ENCODE measurements at places on chromosomes 3 and 15. TPM values are rescaled to one million over a fixed set of nuclear protein-coding genes. Genes with fewer than 3 reads are reported as not detected.

GRCh38 chr3:127598841-127599570, 795 bp downstream of the MCM2 start:
- no peak for DNase-seq

- peak; percentile 86 for DNase-seq
These were observed 20.9 kb downstream of the CD276 start for GRCh38 chr15:73704869-73705645.

The CAND2 gene
- polyA plus RNA-seq: 1.5 TPM

DNA sequence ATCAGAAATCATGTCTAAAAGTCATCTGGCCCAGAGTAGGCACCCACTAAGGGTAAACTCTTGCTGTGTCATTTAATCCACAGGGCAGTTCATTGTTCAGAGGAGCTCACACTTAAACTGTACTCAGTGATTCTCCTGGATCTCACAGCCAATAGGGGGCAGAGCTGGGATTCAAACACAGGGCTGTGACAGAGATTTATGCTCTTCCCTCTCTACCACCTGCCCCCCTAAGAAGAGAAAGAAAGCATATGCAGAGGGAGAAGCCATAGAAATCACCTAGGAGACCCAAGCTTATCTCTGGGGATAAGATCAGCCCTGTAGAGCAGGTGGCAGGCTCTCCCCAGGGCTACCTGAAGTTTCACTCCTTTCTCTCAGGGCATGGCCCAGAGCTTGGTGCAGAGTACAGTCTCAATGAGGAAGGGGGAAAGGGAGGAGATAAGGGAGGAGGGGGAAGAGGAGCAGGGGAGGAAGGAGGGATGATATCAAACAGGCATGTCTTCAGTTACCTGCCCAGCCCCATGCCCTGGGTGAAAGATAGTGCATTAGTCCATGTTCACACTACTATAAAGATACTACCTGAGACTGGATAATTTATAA, 51.8 kb upstream of the ADPGK start:
- DNase-seq: no peak

- DNase-seq: no peak
These were observed 116.6 kb upstream of the IQSEC1 start for GRCh38 chr3:13189639-13190377.

GRCh38 chr3:41075975-41076374, 123.3 kb upstream of the CTNNB1 start:
- peak; percentile 37 for DNase-seq

- DNase-seq: no peak
These were observed 15.8 kb downstream of the TCF12 start for GRCh38 chr15:56934269-56934668.

The EFCC1 gene
- not detected for polyA plus RNA-seq

DNA sequence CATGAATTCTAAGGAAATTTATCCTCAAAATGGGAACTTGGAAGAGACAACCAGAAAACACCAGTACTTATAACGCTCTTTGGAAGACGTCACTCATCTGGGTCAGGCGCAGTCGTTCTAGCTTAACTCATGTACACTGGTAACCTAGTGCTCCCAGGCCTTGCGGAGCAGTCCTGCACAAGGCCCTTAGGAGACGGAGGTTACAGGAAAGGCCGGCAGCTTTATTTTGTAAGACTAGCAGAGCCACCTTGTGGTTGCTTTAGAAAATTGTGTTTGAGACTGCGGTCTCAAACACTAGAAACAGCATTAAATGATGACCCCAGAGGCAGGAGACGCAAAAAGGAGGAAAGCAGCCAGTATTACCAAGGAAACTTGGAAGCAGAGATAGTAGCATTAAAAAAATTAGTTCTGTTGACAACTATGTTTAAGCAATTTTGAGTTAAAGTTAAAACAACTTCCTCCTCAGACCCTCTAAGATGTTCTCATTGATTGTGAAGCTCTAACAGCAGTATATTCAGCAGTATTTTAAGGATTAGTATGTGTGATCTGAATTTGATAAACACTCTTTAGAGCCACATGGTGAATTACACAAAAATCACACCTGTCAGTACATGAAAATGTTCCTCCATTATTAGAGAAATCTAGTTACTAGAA, 141.9 kb upstream of the C2CD4B start:
- DNase-seq: peak; percentile 72

The SNTN gene
- not detected for polyA plus RNA-seq

- DNase-seq: no peak
These were observed 227.9 kb downstream of the PYDC2 start for GRCh38 chr3:191688756-191689433.

- DNase-seq: no peak
These were observed 433 bp downstream of the FILIP1L start for GRCh38 chr3:100113723-100114412.

The SHF gene
- polyA plus RNA-seq: 5.5 TPM

DNA sequence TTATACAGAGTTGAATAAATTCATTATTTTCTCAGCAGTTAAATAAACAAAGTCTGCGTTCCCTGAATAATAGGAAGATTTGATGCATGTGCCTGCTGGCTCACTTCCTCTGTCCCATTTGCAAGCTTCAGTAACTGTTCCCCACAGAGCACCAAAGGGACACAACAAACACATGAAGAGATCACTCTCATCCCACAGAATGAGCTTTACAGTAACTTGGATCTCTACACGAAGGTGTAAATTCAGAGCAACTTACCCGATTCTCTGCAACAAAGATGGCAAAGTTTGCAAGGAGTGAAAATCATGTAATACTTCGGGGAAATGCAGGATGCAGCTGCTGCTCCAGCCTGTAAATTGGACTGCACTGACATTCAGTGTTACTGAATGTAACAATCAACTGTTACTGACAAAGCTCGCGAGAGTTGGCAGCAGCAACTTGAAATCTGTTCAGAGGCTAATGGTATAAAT, at the start of gene BCHE:
TSS of gene BCHE (minus strand) at position 366 of the 468 bp plus-strand sequence. CDS start 6,390 bp downstream, outside the sequence.
- no peak for DNase-seq
